EL (cell line): ENCODE measurements at places on chromosomes 1 and 21.

DNA sequence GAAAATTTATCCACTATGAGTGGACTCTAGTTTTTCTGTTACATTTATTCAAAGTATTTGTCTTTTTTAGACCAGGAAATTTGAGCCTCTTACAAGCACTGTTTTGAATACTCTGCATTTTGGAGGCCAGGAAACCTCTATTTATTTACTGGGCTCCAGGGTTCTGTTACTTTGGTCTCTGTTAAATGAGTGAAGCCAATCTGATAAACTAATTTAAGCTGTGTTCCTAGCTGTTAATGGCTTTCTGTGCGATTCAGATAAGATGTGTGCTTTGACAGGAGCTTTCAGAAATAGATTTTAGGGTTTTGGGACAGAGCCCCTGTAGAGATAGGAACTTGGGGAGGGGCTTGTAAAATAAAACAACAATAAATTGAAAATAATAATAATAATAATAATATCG lies 23.9 kb downstream of the ACKR1 start:
- no peak for DNase-seq

GRCh38 chr1:235027076-235027861 lies 101.4 kb downstream of the TOMM20 start:
- DNase-seq: no peak

DNA sequence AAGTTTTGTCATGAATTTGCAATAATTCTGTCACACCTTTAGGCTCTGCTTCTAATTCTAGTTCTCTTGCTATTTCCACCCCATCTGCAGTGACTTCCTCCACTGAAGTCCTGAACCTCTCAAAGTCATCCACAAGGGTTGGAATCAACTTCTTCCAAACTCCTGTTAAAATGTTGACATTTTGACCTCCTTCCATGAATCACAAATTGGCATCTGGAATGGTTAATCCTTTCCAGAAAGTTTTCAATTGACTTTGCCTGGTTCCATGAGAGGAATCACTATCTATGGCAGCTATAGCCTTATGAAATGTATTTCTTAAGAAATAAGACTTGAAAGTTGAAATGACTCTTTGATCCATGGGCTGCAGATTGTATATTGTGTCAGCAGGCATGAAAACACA lies 19.7 kb upstream of the SFT2D2 start:
- peak; percentile 18 for DNase-seq

DNA sequence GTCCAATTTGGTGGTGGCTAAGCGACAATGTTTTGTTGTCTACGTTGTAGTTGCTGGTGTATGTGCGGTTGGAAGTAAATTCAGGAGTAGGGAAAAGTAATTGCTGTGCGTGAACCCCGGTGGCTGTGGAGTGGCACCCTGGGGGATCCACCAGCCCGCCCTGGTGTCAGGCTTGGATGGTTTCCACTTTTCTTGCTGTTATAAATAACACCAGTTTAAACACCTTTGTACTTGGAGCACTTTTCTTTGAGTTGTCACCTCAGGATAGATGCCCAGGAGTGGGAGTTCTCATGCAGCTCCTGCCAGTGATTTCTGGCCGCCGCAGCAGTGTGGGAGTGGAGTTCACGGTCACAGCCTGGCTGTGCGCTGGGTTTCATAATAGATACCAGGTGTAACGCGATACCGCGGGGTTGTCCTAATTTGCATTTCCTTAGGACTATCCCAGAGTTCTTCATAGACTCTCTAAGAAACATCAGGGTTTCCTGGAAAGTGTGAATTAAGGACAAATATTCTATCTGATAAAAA lies 12.8 kb upstream of the TMEM200B start:
- DNase-seq: no peak

GRCh38 chr1:202063093-202063492 lies 52.7 kb downstream of the ELF3 start:
- peak; percentile 34 for DNase-seq

DNA sequence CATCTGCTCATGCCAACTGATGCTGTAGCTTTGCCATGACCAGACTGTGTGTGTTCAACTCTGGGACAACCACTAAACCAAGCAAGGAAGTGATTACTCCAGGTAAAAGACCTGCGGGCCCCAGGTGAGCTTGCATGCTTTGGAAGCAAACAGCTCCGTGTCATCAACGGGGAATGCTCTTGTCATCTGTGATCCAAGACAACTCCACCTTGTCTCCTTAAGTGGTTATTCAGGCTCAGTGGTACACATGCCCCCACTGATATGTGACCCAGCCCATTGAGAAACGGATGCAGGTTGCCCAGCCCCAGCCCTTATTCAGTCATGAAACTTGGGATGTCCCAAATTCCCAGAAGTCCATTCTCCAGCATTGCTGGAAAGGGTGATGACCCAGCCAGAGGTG lies 89.0 kb downstream of the TIAM1 start:
- no peak for DNase-seq

- no peak for DNase-seq
Observed at GRCh38 chr21:45367402-45368351, 37.3 kb upstream of the COL18A1 start.

- DNase-seq: peak; percentile 52
Observed at GRCh38 chr1:204304067-204304466, 55.7 kb downstream of the PLEKHA6 start.

GRCh38 chr1:84506729-84507453 lies 510 bp upstream of the GNG5 start:
- DNase-seq: no peak

DNA sequence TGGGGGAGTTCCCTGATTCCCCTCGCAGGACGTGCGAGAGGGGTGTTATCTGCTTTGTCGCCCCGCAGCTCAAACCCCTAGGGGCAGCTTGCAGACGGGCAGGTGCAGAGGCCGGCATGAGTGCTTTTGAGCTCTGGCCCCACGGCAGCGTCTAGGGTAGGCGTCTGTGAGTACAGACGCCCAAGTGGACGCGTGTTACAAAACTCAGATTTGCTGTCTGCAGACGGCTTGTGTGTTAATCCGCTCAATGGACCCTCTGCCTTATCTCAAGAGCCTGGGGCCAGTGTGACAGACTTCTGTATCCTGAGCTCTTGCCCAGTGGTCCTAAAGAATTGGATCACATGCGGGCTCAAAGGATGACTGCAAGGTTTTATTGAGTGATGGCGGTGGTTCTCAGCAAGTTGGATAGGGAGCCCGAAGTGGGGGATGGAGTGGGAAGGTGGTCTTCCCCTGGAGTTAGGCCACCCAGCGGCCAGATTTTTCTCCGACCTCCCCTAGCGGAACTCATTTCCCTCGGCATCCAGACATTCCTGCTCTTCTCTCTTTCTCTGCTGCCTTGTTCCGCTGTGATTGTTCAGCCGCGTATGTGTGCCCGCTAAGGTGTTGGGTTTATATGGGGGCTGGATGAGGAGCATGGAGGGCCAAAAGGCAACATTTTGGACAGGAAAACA lies 9.4 kb downstream of the CFHR4 start:
- DNase-seq: no peak

- DNase-seq: no peak
Observed at GRCh38 chr1:99173900-99174299, 90.4 kb upstream of the PLPPR4 start.

DNA sequence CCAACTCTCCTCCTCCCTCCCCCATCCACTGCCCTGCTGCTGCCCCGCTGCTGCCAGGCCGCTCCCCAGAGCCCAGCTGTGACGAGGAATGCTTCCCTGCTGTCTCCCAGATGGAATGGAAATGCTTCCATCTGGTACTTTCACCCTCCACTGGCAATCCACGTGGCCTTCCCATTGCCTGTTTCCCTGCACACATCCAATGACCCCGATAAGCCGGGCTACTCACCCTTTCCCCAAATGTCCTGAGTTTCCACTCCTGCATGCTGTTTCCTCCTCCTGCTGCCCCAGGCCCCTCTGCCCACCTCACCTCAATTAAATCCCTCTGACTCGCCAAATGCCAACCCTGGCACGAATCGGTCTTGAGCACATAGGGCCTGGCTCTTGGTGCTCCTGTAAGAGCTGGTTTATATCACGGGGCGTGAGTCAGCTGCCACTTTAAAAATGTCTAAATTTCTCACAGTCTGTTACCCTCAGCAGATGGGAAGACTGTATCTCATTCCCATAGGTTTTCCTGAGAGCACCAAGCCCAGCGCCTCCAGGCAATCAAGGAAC lies 36.4 kb downstream of the MRAP start:
- DNase-seq: no peak

- DNase-seq: no peak
Observed at GRCh38 chr1:7589080-7589735, 181.9 kb upstream of the VAMP3 start.

DNA sequence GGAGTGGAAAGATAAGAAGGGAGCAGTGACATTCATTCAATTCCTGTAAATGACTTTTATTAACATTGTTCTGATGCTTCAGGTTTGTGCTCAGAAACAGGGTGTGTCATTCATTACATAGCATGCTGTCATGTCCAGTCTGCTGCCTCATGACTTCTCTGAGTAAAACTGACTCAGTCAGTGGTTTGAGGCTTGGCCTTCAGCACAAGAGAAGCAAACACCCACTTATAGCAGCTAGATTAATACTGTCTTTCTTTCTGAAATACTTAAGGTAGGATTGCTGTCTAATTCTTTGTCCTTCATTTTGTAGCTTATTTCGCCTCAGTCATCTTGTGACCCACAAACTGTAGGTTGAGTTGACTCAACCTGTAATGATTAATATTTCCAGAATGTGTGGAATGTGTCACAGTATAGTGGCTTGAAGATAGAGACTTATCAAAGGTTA lies 32.9 kb downstream of the RASAL2 start:
- peak; percentile 86 for DNase-seq

- no peak for DNase-seq
Observed at GRCh38 chr1:225813214-225813964, 3.5 kb downstream of the EPHX1 start.

DNA sequence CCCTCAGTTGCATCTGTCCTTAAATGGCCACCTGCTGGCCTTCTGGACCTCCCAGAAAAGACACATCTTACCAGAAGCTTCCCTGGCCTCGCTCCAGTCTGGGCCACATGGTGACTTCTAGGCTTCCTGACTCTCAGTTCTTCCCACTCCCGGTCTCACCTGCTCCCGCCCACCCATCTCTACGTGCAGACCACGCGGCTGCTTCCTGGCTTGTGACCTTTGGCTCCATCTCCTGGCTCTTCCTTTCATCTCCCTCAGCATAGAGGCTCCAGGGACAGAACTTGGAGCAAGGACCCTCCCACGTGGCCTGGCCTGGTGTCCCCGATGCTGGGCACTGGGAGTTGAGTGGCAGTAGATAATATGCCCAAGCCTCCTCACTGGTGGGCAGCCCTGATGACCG lies 124.9 kb upstream of the IRF2BP2 start:
- no peak for DNase-seq

DNA sequence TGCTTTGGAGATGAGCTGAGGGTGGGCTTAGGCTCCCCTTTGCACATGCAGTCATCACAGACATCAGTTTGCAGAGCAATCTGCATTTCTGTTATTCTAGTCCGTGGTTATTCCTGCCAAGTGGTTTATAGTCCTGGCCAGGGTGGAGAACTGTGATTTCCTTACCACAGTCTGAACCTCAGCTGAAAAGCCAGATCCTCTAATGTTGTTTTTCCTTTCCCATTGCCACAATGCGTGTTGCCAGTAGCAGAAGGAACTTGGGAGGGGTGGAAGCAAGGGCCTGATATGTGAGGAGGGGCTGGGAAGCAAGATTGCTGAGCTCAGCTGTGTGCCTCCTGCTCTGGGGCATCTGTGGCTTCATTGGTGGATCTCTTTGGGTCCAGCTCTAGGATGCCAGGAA lies 18.0 kb upstream of the ST3GAL3 start:
- DNase-seq: no peak

DNA sequence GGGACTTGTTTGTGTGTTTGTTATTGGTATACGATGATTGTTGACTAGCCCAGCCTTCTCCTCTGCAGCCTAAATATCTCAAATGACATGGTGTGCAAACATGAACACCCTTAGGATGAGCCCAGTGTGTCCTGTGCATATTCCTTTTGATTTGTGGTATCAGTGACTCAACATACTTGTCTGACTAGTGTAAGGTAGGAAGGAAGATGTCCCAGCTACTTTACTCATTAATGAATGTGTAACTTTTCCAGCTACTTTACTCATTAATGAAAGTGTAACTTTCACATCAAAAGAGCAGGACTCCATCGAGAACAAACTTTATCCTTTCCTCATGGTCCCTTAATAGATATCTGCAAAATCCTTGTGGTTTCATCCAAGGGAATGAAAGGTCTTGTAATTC lies 2.7 kb upstream of the ZNF692 start:
- DNase-seq: no peak

GRCh38 chr1:114207635-114208034 lies 54.0 kb upstream of the SYT6 start:
- DNase-seq: no peak

DNA sequence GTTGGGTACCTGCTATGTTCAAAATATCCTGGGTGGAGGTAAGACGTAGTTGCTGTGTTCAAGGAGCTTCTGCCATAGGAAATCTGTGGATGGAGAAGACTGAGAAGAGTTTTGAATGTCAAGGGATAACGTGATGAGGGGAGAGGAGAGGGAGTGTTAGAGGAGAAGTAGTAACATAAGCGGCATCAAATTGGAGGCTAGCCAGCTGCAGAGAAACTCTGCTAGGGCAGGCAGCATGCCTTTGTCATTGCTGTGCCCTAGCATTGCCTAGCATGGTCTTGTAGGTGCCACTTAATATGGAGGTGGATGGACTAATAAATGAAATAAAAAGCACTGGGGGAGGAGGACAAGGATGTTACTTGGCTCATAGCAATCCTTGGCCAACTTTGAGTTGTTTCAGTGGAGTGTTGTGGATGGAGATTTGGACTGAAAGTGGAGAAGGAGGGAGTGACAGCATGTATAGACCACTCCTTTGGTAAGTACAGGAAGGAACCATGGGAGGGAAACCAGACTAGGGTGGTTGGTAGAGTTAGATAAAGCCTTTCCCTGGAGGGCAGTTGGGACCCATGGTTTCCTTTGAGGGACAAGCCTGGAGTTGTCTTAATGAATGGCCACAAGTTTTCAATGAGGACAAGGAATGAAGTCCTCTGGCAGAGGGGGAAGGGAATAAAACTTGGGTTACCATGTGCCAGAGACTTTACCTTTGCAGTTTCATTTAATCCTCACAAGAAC lies 6.3 kb downstream of the VANGL1 start:
- DNase-seq: no peak

DNA sequence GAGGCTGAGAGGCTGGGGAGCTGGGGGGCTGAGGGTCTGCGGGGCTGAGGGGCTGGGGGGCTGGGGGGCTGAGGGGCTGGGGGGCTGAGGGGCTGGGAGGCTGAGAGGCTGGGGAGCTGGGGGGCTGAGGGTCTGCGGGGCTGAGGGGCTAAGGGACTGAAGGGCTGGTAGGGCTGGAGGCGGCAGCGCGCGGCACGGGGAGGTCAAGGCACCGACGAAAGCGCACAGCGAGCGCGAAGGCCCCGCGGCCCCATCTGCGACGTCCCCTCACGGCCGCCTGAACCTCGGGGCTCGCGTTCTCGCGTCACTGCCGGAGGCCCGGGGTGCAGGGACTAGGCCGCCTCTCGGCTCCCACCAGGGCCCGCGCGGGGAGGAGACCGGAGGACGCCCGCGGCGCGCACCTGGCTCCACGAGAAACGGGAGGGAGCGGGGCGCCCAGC lies 356 bp downstream of the INTS11 start:
- DNase-seq: no peak

GRCh38 chr21:20259031-20259867 lies 739.0 kb upstream of the NCAM2 start:
- no peak for DNase-seq

- peak; percentile 29 for DNase-seq
Observed at GRCh38 chr1:150576794-150577556, 2.4 kb downstream of the MCL1 start.
